ENCODE measurements at places on chromosomes 1 and 21. TPM values are rescaled to one million over a fixed set of nuclear protein-coding genes. Genes with fewer than 3 reads are reported as not detected.

SH2D1B gene
- 0.15 TPM for total RNA-seq

GJB3 gene
- total RNA-seq = not detected

REN gene
- total RNA-seq = 0.67 TPM

PRKAA2 gene
- total RNA-seq = 1.2 TPM

RAB3GAP2 gene
- 13.1 TPM for total RNA-seq

FAM131C gene
- total RNA-seq = 0.45 TPM

FCER1G gene
- not detected for total RNA-seq

NFASC gene
- total RNA-seq = 1.2 TPM

VWA5B1 gene
- total RNA-seq = not detected

NBPF4 gene
- total RNA-seq = not detected

TNFRSF1B gene
- total RNA-seq = 11.9 TPM

LRRC41 gene
- total RNA-seq = 108 TPM

RTCA gene
- 24.7 TPM for total RNA-seq

ZBTB8OS gene
- total RNA-seq = 27.7 TPM

ADAMTS4 gene
- 3.6 TPM for total RNA-seq

HMGCL gene
- 43.7 TPM for total RNA-seq

FBXO44 gene
- total RNA-seq = 10.1 TPM

TNFAIP8L2 gene
- not detected for total RNA-seq

RAB25 gene
- not detected for total RNA-seq

OLFML2B gene
- total RNA-seq = 3.0 TPM

TIMM17A gene
- 51.6 TPM for total RNA-seq

FCRL1 gene
- not detected for total RNA-seq

SELENBP1 gene
- 25.9 TPM for total RNA-seq

CFAP107 gene
- not detected for total RNA-seq

PADI1 gene
- total RNA-seq = not detected

CNKSR1 gene
- 0.17 TPM for total RNA-seq

FMN2 gene
- total RNA-seq = 0.17 TPM

LRRC7 gene
- total RNA-seq = under 0.01 TPM

SH2D5 gene
- 5.5 TPM for total RNA-seq

CFHR5 gene
- total RNA-seq = not detected

ETV3L gene
- not detected for total RNA-seq
